Stimulated activated CD4-positive, alpha-beta T cell treated with anti-CD3 and anti-CD28 coated beads, Interleukin-15, amount 100 ng/mL, for 1 hour (primary cell): ENCODE measurements at places on chromosomes 3 and 15.

DNA sequence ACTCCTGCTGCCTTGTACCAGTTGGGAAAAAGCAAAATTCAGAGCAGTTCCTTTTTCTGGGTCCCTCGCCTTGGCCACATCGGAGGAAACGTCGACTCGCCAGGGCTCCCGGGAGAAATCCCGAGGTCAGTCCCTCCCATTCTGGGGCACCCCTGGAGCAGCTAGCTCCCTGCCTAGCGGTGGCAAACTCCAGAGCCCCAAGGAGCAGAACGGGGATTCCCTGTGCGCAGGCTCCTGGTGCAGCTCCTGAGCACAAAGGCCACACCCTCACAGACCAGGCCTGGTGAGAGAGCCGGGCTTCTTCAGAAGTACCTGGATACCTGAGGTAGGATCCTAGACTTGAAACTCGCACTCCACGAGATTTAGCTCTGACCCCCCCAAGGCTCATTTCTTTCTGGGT is 2.6 kb downstream of the LRRC3B start:
- DNase-seq = no peak

- DNase-seq = no peak
Measured at GRCh38 chr3:166388321-166388720, 551.1 kb upstream of the BCHE start.

GRCh38 chr3:63386568-63386967 is 108.5 kb downstream of the SYNPR start:
- DNase-seq = no peak

GRCh38 chr3:44968447-44968858 is 7.5 kb downstream of the ZDHHC3 start:
- no peak for DNase-seq

GRCh38 chr3:49166752-49167556 is 823 bp upstream of the CCDC71 start:
- DNase-seq = no peak

DNA sequence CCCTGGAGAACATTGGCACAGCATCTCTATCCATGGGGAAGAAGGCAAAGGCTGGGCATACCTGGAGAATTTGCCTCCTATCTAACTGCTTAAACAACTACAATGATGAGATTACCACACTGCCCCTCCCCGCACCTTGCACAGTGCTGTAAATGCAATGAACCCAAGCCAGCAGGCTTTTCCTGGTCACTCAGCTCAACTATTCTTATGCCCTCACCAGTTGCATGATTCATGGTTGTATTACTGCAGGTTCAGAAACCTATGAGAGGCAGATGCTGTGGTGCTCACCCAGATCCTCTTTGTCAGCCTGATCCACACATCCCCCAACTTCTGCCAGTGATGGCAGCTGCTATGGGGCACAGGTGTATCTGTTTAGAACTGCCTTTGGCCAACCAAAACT is 77.7 kb upstream of the STAC start:
- DNase-seq = no peak

- no peak for DNase-seq
Measured at GRCh38 chr3:45083023-45083422, 56.9 kb downstream of the CLEC3B start.

GRCh38 chr3:155643581-155644165 is 101.2 kb downstream of the PLCH1 start:
- DNase-seq = no peak

DNA sequence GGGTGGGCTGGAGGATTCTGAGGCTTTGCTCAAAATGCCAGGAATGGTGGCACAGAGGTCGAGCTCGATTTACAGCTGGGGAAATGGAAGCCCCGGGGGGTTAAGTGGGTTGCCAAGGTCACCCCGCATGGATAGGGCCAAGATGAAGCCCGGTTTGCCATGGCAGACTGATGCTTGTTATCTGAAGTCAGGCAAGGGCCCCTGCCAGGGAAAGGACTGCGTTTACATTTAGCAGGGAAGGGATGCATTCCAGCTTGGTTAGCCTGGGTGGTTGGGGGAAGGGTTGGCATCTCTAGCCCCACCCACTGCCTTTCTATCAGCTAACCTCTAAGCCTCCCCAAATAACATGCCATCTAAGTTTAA is 79.0 kb downstream of the RPLP1 start:
- DNase-seq = no peak

GRCh38 chr15:93049914-93050578 is 39.0 kb downstream of the RGMA start:
- DNase-seq = no peak

GRCh38 chr3:42519568-42519962 is 17.1 kb downstream of the VIPR1 start:
- no peak for DNase-seq

DNA sequence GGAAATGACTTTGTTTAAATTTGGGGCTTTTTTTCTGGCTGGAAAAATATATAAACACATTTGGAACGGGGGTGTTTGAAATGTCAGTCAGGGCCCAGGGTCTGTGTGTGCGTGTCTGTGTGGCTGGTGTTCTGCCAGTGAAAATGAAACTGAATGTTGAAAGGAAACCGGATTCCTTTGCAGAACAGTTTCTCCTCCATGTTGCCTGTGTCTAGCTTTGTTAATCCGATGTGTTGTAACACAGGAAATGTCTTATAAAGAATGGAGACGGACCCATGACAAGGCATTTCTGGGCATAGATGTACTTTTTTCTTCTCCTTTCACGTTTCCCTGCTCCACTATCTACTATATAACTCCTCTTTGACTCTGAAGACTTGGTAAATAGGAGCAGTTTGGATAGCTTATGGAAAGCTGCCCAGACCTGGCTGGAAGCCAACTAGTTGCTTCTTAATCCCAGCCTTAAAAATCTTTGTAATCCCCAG is 2.8 kb downstream of the SQOR start:
- peak; percentile 33 for DNase-seq

DNA sequence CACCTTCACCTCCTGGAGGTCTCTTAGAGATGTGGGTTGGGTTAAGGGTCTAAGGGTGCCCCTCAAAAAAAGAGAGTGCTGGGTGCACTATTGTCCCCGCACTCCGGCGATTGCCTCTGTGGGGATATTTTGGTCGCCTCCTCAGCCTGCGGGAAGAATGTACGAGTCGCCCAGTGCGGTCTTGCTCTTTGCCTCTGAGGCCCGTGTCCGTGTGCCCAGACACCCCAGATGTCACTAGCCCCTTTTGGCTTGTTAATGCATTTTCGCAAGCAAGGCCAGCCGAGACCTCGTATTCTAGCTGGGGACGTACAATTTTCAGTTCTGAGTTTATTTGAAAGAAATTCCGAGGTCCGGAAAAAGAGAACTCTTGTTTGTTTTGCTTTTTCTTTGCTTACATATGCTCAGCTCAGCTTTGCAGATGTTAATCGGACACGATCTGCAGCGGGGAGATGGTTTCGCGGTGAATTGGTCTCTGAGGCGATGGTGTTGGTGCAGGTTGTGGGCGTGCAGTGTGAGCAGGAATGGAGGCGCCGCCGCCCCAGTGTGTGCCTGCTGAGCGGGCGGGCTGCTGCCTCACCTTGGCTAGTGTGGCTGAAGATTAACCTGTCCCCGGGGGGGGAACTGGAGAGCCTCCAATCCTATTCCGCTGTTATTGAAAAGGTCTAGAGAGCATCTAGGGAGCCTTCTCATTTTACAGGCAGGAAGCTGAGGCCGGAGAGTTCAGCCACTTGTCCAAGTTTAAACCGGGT is 1.4 kb downstream of the ST6GAL1 start:
- DNase-seq = peak; percentile 53

DNA sequence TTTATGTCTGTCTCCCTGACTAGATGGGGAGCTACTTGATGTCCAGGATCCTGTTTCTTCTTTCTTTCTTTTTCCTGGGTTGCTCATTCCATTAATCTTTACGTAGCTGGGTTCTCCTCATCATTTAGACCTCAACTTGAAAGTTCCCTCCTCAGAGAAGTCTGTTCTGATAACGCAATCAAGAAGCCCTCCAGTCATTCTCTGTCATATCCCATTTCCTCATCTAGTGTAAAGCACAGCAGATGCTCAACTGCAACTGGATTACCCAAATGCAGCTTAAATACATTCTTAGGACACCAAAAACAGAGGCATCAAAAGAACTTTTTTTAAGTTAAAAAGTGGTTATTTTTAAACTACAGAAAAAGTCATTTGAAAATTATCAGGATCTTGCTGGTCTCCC is 51.7 kb upstream of the ST3GAL6 start:
- DNase-seq = no peak

DNA sequence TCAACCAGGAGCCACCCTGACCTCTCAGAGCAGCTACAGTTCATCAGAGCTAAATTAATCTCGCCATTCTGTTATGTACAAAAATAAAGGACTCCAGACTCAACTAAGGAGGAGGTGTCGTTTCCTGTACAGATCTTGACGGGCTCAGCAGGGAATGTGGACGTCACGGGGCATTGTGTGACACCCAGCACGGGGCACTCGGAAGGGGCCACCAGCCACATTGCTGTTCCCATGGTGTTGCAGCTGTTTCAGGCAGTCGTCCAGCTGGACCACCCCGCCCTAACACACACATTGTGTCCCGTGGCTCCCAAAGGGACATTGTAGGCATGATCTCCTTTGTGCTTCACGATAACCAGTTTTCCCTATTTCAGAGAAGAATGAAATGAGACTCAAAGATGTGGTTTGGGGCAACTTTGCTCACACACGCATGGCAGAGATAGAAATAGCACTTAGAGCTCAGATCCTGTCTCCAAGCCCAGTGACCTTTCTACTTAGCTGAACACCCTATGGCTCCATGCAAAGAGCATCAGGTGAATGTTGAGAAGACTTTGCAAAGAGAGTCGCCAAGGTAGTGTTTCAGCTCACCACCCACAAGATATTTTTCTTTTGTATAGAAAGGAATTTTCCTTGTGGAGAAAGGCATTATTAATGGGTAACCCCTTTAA is 5.5 kb downstream of the SSUH2 start:
- DNase-seq = no peak

- DNase-seq = no peak
Measured at GRCh38 chr15:55389264-55389607, 18.9 kb downstream of the CCPG1 start.

GRCh38 chr3:173920386-173920785 is 522.8 kb downstream of the NLGN1 start:
- DNase-seq = no peak

GRCh38 chr3:51670053-51670822 is 814 bp upstream of the TEX264 start:
- no peak for DNase-seq

GRCh38 chr3:10417847-10418246 is 87.5 kb downstream of the ATP2B2 start:
- no peak for DNase-seq

DNA sequence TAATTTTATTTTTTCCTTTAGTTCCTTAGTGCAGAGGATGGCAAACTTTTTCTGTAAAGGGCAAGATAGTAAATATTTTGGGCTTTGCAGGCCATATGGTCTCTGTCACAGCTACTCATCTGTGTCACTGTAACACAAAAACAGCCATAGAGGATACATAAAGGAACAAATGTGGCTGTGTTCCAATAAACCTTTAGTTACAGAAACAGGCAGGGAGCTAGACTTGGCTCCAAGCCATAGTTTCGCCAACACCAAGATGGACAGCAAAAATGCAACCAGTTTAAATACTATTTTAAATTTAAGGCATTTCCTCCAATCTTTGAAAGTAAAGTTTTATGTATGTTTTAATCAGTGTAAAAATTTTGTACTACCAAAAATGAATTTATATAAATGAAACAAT is 753.4 kb downstream of the FHIT start:
- no peak for DNase-seq

DNA sequence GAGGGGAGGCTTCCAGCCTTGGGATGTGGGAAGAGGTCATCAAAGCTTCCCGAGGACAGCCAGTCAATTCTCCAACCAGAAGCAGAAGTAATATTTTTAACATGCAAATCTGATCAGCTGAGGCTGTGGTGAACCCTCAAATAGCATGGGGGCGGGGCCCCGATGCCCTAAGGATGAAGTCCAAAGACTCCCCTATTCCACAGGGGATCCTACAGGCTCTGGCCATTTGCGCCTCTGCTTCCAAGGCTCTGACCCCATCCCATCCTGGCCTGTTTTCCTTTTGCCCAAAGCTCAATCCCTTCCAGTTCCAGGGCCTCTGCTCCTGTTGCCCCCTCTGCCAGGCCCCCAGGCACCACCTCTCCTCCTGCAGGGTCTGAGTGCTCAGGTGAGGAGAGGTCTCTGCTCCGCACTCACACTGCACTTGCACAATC is 6.7 kb upstream of the CSK start:
- no peak for DNase-seq

DNA sequence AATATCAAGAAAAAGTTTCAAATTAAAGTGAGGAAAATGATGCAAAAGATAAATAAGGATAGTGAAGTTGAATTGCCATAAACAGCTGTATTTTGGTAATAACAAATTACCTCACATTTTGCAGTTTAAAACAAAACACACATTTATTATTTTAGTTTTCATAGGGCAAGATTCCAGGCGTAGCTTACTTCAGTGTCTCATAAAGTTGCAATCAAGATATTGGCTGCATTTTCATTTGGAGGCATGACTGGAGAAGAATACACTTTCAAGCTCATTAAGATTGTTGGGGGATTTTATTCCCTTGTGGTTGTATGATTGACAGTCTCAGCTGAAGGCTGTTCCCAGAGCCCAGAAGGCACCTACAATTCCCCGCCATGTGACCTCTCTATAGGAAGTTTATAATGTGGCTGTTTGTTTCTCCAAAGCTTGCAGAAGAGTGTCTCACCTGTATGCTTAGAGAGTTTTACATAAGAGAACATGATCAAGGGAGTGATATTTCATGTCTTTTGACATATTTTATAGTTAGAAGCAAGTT is 151.4 kb downstream of the OTOL1 start:
- DNase-seq = no peak

- no peak for DNase-seq
Measured at GRCh38 chr3:141552440-141552991, 65.7 kb downstream of the RASA2 start.

- no peak for DNase-seq
Measured at GRCh38 chr15:24676431-24676830, 856 bp downstream of the NPAP1 start.

- no peak for DNase-seq
Measured at GRCh38 chr15:98439523-98439942, 208.8 kb upstream of the IGF1R start.

DNA sequence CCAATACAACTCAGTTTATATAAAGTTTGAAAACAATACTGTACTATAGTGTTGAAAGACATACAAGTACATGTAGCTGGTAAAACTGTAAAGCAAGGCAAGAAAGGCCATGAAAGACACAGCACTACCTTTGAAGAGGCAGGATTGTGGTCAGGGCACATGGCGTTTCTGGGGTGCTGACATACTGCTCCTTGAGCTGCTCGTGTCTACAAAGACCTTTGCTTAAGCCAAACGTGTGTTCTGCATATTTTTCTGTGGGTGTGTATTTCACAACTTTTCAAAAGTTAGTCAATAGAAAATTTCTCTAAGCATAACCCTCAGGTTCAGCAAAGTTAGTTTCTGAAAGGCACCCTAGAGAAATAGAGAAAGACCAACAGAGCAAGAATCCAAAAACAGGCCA is 14.1 kb upstream of the TOPAZ1 start:
- no peak for DNase-seq

- DNase-seq = no peak
Measured at GRCh38 chr3:47410801-47411646, 30.2 kb downstream of the PTPN23 start.

GRCh38 chr3:68706096-68706495 is 226.3 kb downstream of the TAFA4 start:
- no peak for DNase-seq
